ENCODE measurements at places on chromosomes 4 and X.

- no peak for DNase-seq
These were observed 130.9 kb downstream of the RELL1 start for GRCh38 chr4:37555322-37555721.

- DNase-seq: no peak
These were observed 52.2 kb downstream of the NALF2 start for GRCh38 chrX:69556060-69557011.

DNA sequence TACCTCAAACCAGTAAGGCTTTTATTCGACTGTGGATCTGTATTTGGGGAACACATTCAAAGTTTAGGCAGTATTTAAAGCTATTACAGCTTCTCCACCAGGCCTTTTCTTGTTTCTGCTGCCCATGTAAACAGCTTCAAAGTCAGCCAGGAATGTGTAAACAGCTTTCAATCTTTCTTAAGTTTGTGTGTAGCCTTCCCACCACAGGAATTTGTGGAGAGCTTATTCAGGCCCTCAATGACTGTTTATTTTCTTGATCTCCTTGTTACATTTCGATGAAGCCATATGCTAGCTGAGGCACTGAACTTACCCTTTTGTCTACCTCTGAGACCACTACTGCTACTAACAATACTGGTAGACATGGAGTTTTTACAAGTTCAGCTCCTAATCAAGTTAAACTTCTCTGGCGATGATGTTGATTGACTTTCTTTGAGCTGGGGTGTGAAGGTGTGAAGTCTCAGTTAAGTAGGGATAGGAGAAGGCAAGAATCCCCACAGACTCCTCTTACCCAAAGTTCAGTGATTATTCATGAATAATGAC, 72.6 kb downstream of the NWD2 start:
- DNase-seq: no peak

DNA sequence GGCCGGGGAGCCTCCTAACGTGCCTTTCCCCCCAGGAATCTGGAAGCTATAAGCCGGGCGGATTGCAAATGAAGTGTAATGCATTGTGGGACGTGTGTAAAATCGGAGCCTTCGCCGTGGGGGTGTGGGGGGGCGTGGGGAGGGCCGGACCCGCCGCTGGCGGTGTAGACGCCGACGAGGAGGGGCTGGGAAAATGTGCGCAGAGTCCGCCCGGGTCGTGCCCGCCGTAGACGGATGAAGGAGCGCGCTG, 1.3 kb downstream of the STOX2 start:
- DNase-seq: no peak

- DNase-seq: no peak
These were observed 189.7 kb downstream of the PDGFC start for GRCh38 chr4:156781852-156782251.

GRCh38 chrX:120625371-120625770, 4.5 kb downstream of the C1GALT1C1 start:
- no peak for DNase-seq

DNA sequence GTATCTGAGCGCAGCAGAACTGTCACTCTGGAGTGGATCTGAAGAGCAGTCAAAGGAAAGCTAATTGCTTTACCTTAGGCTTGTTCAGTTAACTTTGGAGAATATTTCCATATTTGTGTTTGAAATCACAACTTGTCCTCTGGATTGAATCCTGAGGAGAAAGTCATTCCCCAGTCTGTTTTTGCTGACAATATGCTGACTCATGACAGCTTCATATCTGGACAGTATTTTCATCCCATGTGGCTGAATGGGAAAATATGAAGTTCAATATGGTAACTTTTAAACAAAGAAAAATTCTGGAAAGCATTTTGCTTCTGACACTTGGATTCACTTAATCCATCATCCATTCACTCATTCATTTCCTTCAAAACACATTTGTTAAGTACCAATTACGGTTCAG, 46.3 kb upstream of the MAGEC3 start:
- DNase-seq: no peak

GRCh38 chrX:40877887-40878286, 142.5 kb upstream of the MED14 start:
- peak; percentile 13 for DNase-seq

DNA sequence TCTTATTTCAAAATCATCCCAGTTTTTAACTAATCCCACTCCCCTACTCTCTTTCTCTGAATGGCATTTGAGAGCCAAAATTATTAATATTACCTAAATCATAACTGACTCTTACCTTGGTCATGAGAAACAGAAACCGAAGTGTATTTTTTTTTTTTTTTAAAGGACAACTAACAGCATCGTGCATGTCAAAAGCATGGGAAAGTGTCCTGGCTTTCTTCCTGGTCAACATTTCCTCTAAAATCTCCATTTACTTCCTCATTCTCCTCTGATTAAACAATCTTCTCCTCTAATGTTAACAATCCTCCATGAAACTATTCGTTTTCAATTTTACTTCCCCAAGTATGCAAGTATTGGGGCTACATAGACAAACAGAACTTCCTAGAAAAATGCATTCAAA, 2.1 kb upstream of the STS start:
- no peak for DNase-seq

- DNase-seq: no peak
These were observed 519.9 kb downstream of the IL15 start for GRCh38 chr4:142156256-142156655.

DNA sequence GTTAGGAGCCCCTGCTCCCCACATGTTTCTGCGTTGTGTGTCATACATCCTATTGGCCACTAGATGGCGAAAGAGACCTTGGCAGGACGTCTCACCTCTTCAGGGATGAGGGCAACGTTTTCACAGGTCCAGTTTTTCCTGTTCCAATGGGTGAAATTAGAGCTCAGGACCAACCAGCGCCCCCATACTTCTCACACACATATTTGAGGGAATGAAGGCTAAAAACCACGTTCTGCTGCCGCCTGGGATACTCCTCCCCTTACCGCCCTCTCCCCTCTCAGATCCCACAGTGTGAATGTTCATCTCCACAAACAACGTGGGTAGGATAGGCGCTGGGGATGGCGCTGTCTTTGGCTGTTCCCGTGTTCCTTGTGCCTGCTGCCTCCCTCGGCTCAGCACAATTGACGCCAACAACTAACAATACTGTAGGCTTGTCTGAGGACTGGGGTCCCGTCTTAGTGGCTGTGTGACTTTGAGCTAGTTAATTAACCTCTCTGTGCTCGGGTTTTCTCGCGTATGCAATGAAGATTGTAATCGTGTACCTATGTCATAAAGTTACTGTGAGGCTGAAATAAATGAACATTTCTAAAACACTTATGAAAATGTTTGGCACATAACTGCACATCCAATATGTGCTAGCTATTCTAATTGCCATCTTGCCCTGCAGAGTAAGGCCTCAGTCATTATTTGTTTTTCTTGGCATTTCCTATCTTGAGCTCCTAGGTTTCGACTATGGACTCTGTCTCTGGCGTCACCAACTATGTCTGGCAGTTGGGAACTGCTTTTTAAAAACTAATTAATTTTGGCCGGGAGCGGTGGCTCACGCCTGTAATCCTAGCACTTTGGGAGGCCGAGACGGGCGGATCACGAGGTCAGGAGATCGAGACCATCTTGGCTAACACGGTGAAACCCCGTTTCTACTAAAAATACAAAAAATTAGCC, 181.3 kb upstream of the STK26 start:
- DNase-seq: peak; percentile 32

DNA sequence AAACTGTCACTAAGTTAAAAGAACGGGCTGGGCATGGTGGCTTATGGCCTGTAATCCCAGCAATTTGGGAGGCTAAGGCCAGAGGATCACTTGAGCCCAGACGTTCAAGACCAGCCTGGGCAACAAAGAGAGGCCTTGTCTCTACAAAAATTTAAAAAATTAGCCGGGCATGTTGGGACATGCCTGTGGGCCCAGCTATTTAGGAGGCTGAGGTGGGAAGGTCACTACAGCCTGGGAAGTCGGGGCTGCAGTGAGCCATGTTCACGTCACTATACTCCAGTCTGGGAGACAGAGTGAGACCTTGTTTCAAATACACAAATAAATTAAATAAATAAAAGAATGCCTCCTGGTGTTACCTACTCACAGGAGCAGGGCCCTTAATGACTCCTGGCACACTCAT, 69.5 kb downstream of the APBB2 start:
- DNase-seq: no peak

DNA sequence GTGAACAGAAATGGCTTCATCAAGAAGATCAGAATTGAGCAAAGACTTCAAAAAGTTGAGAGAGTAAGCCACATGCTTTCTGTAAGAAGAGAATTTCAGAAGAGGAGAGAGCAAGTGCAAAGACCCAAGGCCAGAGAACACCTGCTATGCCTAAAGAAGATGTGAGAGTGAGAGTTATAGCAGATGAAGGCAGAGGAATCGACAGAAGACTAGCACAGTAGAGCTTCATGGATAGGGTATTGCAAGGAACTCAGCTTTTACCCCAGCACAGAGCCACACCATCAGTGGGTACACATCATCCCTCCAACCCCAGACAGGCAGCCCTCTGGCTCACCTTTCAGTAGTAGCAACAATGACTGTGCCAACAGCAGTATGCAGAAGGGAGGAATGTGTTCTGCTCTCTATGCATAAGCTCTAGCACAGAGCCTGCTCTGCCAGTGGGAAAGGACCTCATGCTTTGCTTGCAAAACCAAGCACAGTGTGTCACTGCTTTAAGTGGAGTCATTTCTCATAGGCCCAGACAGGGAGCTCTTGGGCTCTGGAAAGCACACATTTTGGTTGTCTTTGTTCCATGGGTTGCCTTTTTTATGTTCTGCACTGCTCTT, 318.6 kb downstream of the NAF1 start:
- no peak for DNase-seq

GRCh38 chrX:155745792-155746191, 133.0 kb upstream of the TMLHE start:
- DNase-seq: no peak

DNA sequence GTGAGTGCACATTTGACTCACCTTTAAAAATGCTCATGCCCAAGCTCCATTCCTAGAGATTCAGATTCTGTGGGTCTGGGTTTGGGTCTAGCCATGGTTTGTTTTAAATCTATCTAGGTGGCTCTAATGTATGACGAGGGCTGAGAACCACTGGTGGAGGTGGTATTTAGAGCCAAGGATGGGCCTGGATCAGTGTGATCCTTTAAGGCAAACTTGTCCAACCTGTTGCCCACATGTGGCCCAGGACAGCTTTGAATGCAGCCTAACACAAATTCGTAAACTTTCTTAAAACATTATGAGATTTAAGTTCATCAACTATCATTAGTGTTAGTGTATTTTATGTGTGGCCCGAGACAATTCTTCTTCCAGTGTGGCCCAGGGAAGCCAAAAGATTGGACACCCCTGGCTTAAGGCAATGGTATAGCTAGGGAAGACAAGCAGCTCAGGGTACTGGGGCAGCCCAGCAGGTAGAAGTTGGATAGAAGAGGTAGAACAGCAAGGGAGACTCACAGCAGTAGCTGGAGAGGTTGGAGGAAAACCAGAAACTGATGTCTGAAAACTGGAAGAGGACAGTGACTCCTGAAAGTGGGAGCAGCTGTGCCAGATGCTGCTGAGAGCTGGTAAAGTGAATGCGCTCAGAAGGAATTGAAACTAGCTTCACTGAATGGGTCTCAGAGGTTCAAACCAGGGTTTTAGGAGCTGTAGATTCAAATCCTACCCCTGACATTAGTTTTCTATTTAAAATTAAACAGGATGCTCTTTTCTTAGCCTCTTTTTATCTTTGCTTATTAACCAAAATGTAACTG, 18.2 kb downstream of the ADD1 start:
- no peak for DNase-seq

DNA sequence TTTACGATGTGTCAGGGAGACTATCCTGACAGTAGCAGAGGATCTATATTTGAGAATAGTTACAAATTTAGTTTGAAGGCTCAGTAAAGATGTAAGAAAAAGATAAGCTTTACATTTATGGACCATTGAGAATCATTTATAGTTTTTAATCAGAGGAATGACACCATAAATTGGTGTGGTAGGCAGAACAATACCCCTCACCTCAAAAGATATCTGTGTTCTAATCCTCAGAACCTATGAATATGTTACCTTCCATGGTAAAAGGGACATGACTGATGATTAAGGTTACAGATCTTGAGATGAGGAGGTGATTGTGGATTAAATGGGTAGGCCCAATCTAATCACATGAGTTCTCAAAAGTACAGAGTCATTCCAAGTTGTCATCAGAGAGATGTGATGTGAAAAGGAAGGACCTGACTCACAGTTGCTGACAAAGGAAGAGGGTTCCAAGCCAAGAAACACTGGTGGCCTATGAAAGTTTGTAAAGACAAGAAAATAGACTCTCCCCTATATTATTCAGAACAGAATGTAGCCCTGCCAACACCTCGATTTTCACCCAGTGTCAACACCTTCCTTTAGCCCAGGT, 27.0 kb downstream of the EREG start:
- DNase-seq: no peak

GRCh38 chr4:137635601-137636000, 103.3 kb upstream of the PCDH18 start:
- DNase-seq: no peak

DNA sequence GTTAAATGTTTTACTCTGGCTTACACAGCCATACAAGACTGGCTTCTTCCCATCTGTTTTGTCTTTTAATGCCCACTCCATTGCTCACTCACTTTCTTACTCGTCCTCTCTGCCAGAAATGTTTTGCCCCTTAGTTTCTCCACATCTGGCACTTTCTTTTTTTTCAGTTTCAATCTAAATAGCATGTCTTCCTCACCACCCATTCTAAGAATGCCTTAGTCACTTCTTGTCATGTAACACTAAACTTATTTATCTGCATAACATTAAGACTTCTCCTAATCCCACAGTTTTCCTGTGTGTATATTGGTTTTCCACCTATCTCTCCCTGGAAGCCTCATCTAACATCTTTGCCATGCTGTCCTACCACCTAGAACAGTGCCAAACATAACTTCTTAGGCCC, 119.3 kb downstream of the ADAMTS3 start:
- DNase-seq: no peak

All from Ammon's horn (tissue), 1 donor.